GM12878 (cell line): ENCODE measurements at places on chromosomes 2 and 18. TPM values are rescaled to one million over a fixed set of nuclear protein-coding genes. Genes with fewer than 3 reads are reported as not detected.

- H3K4me3 ChIP-seq = no peak overlapping the region
- H3K36me3 ChIP-seq = no peaks in the 10 kb centered on the region
- H3K4me1 ChIP-seq = no peaks in the 10 kb centered on the region
- peaks cover 8% of the 10 kb centered on the region for H3K27me3 ChIP-seq
Observed at GRCh38 chr2:98348066-98348561, 1.9 kb downstream of the CNGA3 start.

DNA sequence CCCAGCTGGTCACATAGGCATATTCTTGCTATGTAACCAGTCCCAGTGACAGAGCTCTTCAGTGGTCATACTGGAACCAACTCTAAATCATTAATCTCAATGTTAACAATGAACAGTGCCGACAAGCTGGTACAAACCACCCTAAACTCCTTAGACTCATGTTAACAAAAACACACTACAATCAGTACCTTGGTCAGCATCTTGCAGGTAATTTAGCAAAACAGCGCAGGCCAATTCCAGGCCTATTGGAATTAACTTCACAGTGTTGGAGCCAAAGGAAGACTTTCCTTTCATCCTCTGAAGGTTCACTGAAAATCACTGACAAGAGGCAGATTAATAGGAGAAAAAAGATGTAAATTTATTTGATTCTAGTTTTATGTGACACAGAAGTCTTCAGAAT, 396.4 kb downstream of the PIK3C3 start:
- H3K4me3 ChIP-seq = no peak overlapping the region
- no peaks in the 10 kb centered on the region for H3K27me3 ChIP-seq
- no peaks in the 10 kb centered on the region for H3K36me3 ChIP-seq

- peaks cover 16% of the 10 kb centered on the region for H3K4me1 ChIP-seq
- no peak for DNase-seq
- H3K4me3 ChIP-seq = no peak overlapping the region
- H3K27ac ChIP-seq = no peak overlapping the region
- no peaks in the 10 kb centered on the region for H3K27me3 ChIP-seq
Observed at GRCh38 chr18:51077217-51077616, 47.2 kb downstream of the SMAD4 start.

- no peaks in the 10 kb centered on the region for H3K4me1 ChIP-seq
- no peaks in the 10 kb centered on the region for H3K36me3 ChIP-seq
- no peak for DNase-seq
- no peak overlapping the region for H3K4me3 ChIP-seq
Observed at GRCh38 chr2:189285349-189285748, 105.8 kb upstream of the COL5A2 start.

- DNase-seq = no peak
- H3K27me3 ChIP-seq = peaks cover 4% of the 10 kb centered on the region; the same call in 1 of the 2 replicates
- no peaks in the 10 kb centered on the region for H3K36me3 ChIP-seq
- no peaks in the 10 kb centered on the region for H3K4me1 ChIP-seq
Observed at GRCh38 chr2:101781326-101781725, 83.8 kb downstream of the MAP4K4 start.

Gene EMX1
- 0.85 and 1.5 TPM in 2 replicates for polyA plus RNA-seq

Gene CD28
- not detected in 2 replicates for polyA plus RNA-seq

Gene COLEC11
- polyA plus RNA-seq = 0.16 TPM in 1 of 2 replicates, not detected in the other

Gene FBXO36
- polyA plus RNA-seq = 1.3 and 1.7 TPM in 2 replicates
